ENCODE measurements at places on chromosomes 1 and 21.
A peak's percentile ranks its signal among the peaks of the same experiment; 100 is the strongest.

DNA sequence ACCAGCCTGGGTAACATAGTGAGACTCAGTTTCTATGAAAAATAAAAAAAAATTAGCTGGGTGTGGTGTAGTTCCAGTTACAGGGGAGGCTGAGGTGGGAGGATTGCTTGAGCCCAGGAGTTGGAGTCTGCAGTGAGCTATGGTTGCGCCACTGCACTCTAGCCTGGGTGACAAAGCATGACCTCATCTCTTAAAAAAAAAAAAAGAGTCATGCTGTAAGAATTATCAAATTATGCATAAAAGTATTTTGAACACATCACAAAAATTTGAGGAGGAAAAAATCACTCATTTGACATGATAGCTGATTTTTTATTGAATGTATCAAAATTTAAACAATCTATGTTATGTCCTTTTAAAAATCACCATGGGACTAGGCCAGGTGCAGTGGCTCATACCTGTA lies 17.8 kb downstream of the CCDC30 start:
- no peak for DNase-seq

DNA sequence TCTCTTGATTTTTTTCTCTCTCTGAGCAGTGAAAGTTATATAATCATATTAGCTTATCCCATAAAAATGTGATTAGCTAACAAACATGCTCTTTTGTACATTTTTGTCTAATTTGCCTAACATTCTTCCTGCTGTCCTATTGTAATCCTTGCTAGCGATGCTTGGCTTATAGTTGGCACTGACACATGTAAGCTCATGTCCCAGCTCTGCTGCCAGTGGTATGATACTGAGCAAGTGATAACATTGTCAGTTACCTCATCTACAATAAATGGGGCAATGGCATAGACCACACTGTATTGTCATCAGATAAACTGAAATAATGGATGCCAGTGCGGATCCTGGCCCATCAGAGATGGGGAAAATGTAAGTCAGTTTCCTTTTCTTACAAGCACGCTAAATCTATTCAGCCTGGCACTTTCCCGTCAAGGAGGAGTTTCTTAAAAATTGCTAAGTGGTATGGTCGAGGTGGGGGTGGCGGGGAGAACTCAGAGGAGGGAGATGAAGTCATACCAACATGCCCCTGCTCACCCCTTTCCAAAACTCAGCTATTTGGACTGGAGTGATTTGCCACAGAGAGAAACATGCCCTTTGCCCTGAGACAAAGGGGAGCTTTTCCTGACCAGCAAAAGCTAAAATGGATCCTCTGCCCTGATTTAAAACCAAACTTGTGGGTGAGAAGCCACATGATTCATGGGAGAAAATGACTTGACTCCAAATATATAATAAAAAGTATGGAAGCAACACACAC lies 1.3 kb downstream of the FYB2 start:
- no peak for DNase-seq

DNA sequence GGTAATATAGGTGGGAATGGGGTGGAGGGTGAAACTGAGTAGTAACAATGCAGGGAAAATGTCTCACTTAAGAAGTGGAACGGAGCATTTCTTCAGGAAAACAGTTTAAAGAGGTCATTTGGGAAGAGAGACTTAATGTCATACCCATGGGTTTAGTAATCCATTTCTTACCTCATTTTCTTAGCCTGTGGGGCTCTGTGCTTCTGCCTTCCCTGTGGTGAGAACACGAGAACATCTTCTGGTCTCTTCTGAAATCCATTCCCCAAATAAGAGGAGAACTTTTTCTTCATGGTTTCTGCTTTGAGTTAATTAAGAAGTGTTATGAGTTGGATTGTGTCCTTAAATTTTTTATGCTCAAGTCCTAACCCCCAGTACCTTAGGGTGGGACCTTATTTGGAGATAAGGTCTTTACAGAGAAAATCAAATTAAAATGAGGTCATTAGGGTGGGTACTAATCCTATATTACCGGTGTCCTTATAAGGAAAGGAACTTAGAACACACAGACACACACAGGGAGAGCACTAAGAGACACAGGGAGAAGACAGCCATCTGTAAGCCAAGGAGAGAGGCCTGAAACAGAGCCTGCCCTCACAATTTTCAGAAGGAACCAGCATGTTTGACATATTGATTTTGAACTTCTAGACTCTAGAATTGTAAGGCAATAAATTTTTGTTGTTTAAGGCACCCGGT lies 5.4 kb downstream of the CCDC190 start:
- peak; percentile 36 for DNase-seq

DNA sequence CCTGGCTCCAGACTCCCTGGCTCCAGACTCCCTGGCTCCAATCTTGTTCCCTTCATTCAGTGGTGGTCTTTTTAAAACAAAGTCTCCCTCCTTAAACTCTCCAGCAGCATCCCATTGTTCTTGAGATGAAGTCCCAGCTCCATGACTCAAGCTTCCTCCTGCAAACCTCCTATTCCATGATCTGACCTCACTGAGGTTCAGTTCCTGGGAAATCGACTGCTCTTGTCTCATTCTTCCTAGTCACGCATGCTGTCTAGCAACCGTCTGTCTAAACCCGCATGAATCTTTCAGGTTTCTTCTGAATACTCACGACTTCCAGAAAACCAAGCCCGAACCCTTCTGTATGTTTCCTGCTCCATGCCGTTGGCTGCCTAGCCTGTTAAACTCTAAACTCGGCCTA lies 91.9 kb downstream of the RAVER2 start:
- no peak for DNase-seq

- peak; percentile 53 for DNase-seq
Measured at GRCh38 chr1:208107425-208108212, 136.6 kb downstream of the PLXNA2 start.

- DNase-seq, result no peak
Measured at GRCh38 chr1:233057836-233058235, 107.4 kb downstream of the NTPCR start.

GRCh38 chr1:92515796-92516201 lies 29.1 kb upstream of the GFI1 start:
- no peak for DNase-seq

GRCh38 chr1:198118134-198118533 lies 38.7 kb upstream of the NEK7 start:
- DNase-seq, result no peak

- no peak for DNase-seq
Measured at GRCh38 chr1:194055536-194055935, 869.1 kb upstream of the B3GALT2 start.

- DNase-seq, result no peak
Measured at GRCh38 chr1:40633931-40634376, 31.5 kb downstream of the RIMS3 start.

DNA sequence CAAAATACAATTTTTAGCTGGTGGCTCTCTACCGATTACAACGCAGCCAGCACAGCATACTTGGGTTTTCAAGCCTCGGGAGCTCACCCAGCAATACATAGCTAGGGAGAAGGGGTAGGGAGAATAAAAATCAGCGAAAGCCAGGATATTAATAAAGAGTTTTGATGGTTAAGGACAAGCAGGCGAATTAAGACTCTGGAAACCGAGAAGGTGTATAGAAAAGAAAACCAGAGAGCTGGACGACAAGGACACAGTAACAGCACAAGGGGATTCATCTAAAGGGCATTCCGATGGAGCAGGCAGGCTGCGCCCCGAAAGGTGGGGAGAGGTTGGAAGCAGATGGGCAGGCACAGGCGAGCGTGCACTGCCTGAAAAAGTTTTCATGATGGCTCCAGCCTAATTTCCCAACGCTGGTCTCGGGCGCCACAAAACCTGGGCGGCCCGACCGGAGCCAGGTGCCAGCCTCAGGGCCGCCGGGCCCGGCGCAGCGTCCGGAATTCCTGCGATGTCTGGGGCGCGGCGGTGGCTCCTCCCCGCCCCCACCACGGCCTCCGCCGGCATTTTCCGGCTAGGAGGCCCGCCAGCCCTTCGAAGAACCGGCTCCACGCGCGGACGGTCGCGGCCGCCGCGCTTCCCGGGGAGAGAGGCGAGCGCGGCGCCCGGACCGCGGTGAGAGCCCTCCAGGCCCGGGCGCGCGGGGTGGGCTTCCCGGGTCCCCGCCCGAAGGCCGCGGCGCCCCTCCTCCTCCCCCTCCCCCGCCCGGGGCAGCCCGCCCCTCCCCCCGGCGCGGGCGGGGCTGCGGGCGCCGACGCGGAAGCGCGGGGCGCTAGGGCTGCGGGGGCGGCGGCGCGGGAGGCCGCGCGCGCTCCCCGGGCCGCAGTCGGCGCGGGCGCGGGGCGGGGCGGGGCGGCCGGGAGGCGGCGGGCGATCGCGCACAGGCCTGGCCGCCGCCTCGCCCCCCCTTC lies 774 bp upstream of the DYRK1A start:
- peak; percentile 87 for DNase-seq

DNA sequence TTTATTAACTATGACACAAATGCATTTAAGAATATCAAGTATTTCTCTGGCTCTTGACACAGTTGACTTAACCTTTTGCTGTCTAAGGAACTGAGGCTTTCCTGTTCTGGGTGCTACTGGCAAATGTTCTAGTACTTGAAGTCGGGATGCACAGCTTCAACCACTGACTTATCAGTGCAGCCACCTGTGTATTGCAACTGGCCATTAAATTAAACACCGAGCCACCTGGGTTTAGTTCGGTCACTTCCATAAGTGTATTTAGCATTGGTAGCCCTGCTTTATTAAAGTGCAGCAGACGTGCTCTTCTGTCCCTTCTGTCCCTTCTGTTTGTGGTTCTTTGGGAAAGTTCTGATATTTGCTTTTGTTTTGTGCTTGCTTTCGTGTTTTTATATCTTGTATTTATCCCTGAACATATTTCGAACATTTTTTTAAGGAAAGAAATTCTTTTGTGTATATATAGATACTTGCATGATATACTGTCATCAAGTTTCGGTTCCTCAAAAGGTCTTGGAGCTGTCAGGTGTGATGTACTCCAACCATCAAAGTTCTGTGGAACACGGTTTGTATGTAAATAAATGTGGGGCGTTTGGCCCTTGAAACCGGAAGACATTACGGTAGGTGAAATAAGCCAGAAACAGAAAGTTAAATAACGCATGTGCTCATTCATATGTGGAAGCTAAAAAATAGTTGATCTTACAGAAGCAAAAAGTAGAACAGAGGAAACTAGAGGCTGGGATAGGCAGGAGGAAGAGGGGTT lies 297.9 kb upstream of the GREM2 start:
- DNase-seq, result no peak

DNA sequence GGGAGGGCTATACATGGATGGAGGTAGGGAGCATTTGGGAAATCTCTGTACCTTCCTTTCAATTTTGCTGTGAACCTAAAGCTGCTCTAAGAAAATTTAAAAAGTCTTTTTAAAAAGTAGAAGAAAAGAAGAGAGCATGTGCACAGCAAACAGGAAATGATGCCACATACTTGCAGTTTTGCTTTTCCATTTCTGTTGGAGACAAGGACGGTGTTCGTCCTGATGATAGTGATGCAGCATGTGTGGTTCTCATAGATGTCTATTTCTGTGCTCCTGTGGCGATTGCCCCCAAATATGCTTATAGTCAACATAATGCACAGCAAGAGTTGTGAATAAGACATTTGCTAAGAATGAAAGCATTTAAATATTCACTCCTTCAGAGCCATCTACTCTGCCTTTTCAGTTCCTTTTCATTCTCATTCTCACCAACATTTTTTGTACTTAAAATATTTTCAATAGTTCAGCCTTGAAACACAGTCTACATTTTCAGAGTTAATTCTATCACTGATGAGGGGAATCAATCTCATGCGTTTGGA lies 66.6 kb downstream of the LRRC8C start:
- no peak for DNase-seq

GRCh38 chr1:173467426-173467825 lies 9.7 kb upstream of the PRDX6 start:
- DNase-seq, result no peak

DNA sequence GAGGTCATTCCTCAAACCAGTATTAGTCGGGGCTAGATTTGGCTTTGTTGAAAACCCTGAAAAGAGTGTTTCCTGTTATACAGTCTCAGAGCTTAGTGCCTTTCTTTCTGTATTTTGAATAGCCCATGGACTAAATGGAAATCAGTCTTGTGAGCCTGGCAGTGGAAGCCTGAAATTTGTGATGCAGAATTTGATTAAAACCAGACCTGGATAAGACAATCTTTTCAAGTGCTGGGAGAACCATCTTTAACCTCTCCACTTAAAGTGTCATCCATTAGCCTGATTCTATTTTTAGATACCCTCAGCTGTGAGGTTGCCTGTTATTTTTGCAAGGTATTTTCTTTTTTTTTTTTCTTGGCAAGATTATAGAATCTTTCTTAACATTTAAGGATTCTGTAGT lies 19.5 kb downstream of the ACTN2 start:
- no peak for DNase-seq

- no peak for DNase-seq
Measured at GRCh38 chr1:77631751-77632150, 50.7 kb downstream of the ZZZ3 start.

DNA sequence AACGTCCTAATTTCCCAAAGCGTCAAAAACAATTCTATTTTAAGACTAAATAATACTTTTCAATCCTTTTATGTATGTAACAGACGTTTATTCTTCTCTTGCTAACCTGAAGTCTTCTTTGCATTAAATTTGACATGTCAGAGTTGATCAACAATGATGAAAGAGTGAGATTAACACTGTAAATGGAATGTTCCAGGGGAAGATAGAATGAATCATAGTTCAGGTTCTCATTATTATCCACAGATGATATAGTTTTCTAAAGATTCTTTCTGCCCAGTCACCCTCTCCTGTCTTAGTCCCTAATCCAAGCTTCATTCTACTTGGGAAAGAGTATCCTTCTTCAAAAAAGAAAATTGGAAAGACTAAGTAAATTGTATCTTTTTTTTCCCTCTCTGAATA lies 38.9 kb downstream of the SDCCAG8 start:
- DNase-seq, result no peak

- peak; percentile 27 for DNase-seq
Measured at GRCh38 chr1:225517697-225518096, 89.9 kb upstream of the LBR start.

GRCh38 chr1:165490175-165490574 lies 45.2 kb upstream of the RXRG start:
- DNase-seq, result no peak

- no peak for DNase-seq
Measured at GRCh38 chr1:118183586-118183985, 1.4 kb downstream of the SPAG17 start.

GRCh38 chr1:3821004-3821403 lies 24.7 kb upstream of the LRRC47 start:
- DNase-seq, result no peak

DNA sequence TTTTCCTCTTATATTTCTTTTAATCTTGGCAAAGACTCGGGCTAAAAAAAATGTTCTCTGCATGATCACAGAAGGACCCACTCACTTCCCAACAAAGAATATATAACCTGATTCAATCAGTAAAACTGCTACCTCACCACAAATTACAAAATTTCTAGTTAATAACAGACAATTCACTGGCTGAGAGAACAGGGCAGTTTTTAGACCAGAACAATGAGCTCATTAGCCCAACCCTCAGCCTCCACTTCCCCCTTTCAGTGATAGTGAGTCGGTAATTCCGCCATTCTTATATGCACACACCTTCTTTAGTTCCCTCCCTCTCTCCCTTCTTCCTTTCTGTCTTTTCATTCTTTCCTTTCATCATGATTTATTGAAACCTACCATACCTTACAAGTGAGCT lies 8.9 kb downstream of the SIPA1L2 start:
- no peak for DNase-seq

DNA sequence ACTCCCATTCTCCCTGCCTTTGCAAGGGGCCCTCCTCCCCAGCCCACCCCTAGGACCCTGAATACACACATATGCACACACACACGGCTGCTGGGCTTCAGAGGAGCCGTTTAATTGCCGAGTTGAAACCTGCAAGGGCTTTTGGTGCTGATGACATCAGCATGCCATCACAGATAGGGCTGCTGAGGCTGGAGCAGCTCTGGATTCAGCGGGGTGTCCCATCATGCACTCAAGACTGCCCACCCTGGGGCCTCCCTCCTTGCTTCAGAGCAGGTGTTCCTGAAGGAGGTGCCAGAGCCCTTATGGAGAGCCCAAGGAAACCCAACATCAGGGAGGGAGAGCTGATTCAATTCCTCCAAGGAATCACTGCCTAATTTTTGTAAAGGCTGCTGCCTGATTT lies 5.7 kb downstream of the SYT2 start:
- DNase-seq, result no peak
